ENCODE measurements at places on chromosomes 6 and 20. TPM values are rescaled to one million over a fixed set of nuclear protein-coding genes. Genes with fewer than 3 reads are reported as not detected.

The SLC2A10 gene
- polyA plus RNA-seq, result 5.4 TPM

The ZGPAT gene
- polyA plus RNA-seq, result 38.9 TPM

The NHSL1 gene
- 6.5 TPM for polyA plus RNA-seq

The OR2H1 gene
- polyA plus RNA-seq, result not detected

The CRISP3 gene
- polyA plus RNA-seq, result 144 TPM

The CNBD2 gene
- polyA plus RNA-seq, result 13.5 TPM

The FOXC1 gene
- 1.5 TPM for polyA plus RNA-seq

The CYP21A2 gene
- 0.47 TPM for polyA plus RNA-seq

The PPP1R3D gene
- polyA plus RNA-seq, result 5.1 TPM

The TRIM39 gene
- polyA plus RNA-seq, result 12.1 TPM

The EMILIN3 gene
- 0.27 TPM for polyA plus RNA-seq

The ABCC10 gene
- polyA plus RNA-seq, result 13.3 TPM

The TSHZ2 gene
- polyA plus RNA-seq, result 11.7 TPM

The WFDC10B gene
- 0.07 TPM for polyA plus RNA-seq

The DAAM2 gene
- polyA plus RNA-seq, result 10.7 TPM

The GSTA3 gene
- polyA plus RNA-seq, result not detected

The SYTL3 gene
- polyA plus RNA-seq, result 2.6 TPM

The OPN5 gene
- polyA plus RNA-seq, result not detected

The SRSF12 gene
- polyA plus RNA-seq, result 0.41 TPM

The C6orf141 gene
- 4.9 TPM for polyA plus RNA-seq

The SLC22A16 gene
- not detected for polyA plus RNA-seq

The LY6G6C gene
- polyA plus RNA-seq, result 21.9 TPM

Data from esophagus (tissue), 2 donors.